ENCODE measurements at places on chromosomes 5 and 9.

DNA sequence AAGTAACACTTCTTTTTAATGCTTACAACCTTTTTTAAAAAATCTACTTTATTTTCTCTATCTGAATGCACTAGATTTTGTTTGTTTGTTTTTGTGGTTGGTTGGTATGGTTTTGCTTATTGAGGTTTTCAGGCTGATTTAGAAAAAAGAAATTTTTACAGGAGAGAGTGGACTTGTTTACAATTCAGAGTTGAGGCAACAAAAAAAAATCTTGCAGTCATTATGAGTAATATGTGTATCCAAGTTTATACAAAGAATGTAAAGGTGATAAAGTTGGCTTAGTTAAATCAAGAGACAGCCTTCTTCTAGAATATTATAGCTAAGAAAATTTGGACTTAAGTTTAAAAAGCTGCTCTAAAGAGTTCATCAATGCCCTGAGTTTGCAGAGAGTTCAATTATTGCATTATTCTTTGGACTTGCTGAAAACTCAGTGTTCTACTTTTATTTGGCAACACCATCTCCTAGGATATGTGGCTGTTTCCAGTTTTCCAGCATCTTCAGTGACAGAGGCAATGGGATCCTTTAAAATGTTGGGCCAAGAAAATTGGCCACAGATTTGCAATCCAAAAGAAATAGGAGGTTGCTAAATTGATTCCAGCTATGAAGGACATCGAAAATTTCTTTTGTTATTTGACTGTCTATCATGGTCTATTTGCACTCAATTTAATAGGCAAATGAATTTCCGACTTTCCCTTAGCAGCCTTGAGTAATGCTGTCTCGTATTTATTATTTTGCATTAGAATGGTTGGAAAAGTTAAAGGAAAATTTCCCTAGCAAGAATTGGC is 10.7 kb downstream of the STK32A start:
- DNase-seq = no peak

GRCh38 chr5:72005671-72006070 is 101.6 kb upstream of the MAP1B start:
- DNase-seq = peak; percentile 54

DNA sequence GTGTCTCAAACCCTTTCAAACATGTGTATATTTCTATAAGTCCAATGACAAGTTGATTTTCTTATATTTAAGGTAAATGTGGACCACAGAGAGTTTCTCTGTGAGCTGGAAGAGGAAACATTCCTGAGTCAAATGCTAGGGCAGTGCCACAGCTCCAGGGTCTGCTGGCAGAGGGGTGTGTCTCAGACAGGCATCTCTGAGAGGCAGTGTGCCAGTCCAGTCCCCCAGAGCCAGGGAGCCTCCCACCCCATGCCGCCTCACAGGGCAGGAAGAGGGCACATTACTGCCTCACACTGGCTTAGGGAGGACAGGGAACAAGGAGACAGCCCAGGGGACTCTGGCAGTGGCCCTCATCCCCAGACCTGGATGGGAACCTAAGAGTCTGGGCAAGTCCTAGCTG is 120.2 kb downstream of the TENT4A start:
- no peak for DNase-seq

- peak; percentile 97 for DNase-seq
These were observed 55.6 kb downstream of the PTPDC1 start for GRCh38 chr9:94139672-94140417.

GRCh38 chr9:95177617-95178016 is 139.9 kb downstream of the FANCC start:
- no peak for DNase-seq

DNA sequence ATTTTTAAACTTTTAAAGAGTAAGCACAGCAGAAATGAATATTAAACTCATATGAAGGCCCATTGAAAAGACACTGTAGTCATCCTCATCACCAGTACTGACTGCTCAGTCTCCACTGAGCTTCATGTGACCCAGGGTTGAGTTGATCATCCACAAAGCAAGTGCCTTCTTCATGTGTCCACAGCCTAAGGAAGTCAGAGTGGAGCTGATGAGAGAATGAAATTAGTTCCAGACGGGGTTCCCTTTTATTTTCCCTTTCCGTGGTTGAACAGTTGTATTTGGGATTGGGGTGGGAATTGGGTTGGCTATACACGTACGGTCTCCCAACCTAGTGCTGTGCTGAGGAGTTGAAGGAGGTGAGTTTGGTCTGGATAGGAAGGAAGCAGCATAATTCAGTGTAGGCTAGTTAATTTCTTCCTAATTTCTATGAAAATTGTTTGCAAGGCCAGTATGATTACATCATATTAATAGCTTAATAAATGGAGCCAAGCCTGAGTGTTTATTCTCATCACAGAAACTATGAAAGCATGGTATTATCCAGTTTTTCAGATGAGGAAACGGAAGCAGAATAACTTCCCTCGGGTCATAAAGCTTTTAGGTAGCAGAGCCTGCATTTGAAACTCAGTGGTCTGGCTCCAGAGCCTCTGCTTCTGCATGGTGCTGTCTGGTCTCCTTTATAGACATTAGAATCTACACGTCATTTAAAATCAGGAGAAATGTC is 103.9 kb upstream of the DMRT1 start:
- DNase-seq = no peak

DNA sequence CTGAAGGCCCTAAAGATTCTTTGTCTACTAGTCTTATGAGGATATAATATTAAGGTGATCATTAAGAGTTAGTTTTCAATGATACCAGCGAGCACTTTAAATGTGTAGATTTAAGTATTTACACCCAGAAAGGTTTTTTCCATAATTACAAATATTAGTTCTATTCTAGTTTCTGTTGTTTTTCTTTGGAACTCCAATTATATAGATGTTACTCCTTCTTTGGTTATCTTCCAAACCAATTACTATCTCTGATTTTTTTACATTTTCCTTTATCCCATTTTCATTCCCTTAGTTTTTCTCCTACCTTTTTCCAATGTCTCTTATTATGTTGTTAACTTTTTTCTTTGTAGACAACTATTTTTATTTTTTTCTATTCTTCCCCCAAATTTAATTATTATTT is 355.1 kb downstream of the KCNN2 start:
- DNase-seq = no peak

DNA sequence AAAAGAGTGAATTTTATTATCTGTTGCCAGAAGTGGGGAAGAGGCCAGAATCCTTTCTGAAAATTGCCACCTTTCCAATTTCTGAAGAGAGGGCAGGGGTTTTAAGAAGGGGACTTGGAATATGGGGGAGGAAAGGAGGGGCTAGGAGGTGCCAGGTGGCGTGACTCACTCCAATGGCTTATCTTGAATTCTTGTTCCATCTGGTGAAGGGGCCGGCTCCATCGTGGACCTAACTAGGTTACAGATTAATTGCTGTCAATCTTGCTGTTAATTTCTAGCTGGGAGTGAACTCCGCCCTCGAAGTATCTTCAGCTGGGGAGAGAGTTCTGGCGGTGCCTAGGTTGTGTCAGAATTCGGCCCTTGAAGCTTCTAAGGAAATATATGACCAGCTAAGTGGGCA is 138.7 kb downstream of the YTHDC2 start:
- no peak for DNase-seq

GRCh38 chr5:170751631-170752030 is 31.9 kb upstream of the GABRP start:
- no peak for DNase-seq

DNA sequence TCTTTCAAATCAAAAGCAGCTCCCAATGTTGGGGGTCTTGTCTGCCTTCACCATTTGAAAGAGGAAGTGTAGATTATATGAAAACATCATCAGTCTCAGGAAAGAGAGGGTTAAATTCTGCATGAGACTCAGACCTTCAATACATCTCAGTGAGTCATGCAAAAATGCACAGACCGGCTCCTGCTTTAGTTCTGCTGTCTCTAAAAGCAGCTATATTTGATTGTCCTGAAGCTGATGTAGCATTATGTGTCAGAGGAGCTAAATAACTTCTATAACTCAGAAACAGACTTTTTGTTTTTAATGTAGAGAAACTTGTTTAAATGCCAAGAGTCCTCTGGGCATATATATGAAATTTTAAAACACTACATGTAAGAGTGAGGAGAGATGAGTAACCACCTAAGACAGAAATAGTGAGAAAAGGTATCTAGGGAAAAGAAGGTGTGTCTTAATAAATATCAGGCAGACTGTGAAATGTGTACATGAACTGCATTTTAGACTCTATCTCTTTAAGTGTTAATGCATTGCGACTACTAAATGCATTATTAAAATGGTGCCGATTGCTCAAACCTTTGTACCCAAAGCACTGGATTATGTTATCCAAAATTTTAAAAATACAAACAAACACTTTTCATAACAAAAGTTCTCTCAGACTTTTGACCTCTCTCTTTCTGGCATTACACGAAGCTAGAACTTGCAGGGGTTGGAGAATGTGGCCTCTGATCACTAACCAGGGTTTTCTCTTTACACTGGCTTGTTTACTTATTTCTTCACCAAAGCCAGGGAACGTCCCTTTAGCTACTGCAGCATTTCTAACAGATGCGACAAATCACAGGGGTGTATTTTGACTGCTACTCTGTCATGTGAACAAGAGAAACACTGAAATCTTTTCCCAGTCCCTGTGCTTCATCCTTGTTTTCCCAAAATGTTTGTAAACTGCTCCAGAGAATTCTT is 302.3 kb downstream of the ARL15 start:
- DNase-seq = peak; percentile 4

DNA sequence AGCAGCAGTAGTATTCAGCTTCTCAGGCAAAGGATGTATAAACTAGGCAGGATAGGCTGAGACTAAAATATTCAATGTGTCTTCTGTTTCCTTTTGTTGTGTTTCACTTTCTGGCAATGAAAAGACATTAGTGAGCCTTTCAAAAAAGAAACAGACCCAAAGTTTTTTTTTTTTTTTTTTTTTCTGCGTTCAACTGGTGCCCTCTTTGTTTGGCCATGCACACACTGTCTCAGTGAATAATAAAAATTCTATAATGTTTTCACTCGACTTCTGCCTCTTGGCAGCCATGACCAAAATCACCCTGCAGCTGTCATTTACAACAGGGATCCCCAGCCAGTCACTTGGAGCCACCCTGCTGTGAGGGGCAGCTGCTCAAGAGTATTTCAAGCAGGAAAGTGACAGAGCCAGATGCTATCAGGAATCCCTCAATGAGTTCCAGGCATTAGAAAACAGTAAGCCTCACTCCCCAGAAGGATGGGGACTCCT is 44.0 kb upstream of the MAN2A1 start:
- no peak for DNase-seq

DNA sequence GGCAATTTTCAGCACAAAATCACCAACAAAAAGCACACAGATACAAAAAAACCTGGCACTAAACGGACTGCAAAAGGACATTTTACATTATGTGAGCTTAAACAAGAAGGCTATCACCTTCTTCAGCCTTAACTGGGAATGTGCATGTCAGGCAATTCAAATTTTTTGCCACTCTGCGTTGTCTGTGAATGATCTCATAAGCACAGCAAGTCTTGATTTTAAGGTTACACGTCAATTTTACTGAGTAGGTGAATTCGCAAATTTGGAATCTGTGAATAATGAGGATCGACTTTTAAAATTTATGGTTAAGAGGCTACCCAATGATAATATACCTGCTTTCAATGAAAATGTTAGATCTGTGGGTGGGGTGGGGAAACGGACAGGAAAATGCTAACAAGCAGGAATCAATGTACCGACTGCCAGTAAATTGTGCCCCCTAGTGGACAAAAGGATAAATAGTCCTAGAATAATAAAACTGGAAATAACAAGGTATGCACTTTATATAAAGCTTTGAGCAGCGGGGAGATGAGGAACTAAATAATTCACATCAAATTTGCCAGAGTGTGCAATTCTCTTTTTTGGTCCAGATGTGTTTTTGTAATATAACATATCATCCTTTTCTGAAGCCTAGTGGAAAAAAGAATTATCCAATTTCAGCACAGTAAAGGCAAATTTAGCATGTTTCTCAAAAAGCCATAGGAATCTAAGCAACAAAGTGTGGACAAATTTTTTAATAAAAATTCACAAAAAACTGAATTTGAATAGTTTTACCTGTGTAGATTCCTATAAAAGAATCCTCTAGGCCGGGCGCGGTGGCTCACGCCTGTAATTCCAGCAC is 20.5 kb downstream of the EQTN start:
- peak; percentile 41 for DNase-seq

GRCh38 chr5:56110646-56111403 is 116.1 kb upstream of the IL6ST start:
- no peak for DNase-seq

GRCh38 chr9:134396258-134396742 is 70.0 kb downstream of the RXRA start:
- no peak for DNase-seq

DNA sequence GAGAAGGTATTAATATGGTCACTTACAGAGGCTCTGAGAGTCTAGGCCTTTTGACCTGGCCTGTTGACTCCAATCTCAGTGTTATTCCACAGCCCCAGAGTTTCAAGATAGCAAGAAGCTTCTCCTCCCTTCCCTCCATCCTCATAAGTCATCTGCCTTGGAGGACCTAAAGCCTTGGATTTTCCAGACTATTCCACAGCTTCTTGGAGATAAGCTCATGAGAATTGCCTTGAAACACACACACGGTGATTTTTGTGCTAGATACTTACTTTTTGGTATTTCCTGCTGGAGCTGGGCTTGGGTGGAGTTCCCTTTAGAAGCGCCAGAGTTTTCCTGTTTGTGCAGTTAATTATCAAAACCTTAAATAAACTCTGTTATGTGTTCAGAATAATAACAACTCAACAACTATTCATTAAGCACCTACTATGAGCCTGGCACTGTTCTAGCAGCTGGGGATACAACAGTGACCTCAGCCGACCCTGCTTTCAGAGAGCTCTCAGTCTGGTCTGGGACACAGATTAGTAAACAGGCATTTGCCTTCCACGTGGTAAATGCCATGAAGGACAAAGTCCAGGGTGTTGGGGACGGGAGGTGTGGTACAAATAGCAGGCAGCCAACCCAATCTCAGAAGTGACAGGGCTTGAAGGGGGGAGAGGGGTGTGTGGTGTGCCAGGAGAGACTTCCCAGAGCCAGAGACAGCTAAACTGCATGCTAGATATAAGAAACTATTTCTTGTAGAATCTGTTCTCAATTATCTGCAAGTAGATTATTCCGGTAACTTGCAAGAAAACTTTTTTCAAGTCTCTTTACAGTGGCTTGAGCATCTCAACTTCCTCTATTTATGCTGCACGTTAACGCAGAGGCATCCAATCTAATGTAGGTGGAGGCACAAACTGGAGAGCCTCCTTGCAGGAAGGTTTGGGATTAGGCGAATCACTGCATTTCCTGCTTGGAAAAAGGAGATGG is 55.9 kb upstream of the KLF9 start:
- DNase-seq = no peak

GRCh38 chr5:178285399-178286225 is 53.0 kb upstream of the PHYKPL start:
- no peak for DNase-seq
